ENCODE measurements at places on chromosomes 4 and X.

GRCh38 chr4:1356181-1356998 lies 9.4 kb downstream of the UVSSA start:
- peak; percentile 44 for DNase-seq

DNA sequence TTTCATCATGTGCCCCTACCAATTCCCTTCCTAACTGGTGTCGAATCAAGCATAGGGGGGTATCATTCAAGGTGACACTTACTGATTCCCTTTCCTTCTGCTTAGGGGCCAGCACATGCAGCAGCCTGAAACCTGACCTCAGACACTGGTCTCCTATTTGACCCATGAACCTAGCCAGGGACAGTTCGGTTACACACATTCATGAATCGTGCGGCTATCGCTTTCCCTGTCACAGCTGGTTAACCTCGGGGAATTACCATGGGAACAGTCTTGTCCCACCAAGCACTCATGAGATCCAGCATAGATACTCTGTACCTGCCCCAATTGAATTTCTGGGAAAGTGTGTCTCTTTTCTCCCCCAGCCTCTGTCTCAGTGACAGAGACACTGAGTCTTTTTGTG lies 140.4 kb downstream of the ZNF674 start:
- DNase-seq, result no peak

DNA sequence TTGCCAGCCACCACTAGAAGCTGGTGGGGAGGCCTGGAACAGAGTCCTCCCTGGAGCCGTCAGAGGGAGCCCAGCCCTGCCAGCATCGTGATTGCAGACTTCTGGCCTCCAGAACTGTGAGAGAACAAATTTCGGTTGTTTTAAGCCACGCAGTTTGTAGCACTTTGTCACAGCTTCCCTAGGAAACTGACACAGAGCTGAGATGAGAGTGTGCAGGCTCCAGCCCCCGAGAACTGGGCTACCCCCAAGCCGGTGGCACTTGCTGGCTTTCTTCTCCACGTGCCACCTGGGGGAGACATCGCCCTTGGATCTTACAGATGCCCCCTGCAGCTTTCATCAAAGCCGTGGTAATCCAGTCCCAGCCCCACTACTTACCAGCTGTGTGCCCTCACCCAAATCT lies 83.7 kb downstream of the PPP2R2C start:
- DNase-seq, result no peak

DNA sequence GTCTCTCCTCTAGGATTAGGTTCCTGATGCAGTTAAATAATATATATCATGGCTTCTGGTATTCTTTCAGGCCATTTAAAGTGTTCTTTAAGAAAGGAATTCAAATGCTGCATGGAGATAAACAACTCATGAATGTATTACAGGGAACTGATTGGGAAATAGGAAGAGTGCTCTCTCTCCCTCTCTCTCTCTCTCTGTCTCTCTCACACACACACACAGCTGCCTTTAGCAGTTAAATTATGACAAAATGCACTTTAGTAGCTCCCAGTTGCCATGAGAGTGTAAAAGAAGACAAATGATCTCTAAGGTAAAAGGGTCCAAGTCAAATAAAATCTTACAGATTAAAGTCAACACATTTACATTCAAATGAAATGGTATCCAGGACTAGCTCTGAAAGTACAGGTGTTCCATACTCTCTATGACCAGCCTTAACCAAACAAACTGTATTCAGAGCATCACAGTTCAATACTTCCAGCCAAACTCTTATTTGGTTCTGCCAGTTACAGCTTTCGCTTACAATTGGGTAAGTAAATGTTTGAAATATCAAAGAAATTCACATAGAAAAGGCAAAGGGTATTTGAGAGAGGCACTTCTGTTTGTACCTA lies 94.7 kb upstream of the CXXC4 start:
- no peak for DNase-seq

GRCh38 chr4:87219632-87220093 lies 755 bp downstream of the KLHL8 start:
- peak; percentile 58 for DNase-seq

- no peak for DNase-seq
Measured at GRCh38 chrX:23118163-23118562, 118.4 kb downstream of the DDX53 start.

DNA sequence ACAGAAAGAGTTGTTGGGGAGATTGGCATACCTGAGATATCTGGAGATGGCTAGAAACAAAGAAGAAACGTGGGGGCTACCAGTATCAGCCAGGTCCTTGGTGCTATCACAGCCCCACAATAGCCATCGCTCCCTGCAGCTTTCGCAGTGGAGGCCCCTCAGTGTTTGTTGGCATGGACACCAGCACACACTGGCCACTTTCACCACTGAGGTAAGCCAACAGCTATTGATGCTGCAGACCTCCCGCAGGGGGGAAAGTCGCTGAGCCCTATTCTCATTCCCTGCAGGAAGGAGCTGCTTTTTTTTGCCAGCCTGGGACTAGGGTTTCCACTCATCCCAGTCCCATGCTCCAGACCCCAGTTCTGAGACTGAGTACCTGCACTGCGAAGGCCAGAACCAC lies 879.2 kb upstream of the IGFBP7 start:
- DNase-seq, result no peak

- DNase-seq, result no peak
Measured at GRCh38 chrX:13511241-13511943, 58.0 kb upstream of the EGFL6 start.

DNA sequence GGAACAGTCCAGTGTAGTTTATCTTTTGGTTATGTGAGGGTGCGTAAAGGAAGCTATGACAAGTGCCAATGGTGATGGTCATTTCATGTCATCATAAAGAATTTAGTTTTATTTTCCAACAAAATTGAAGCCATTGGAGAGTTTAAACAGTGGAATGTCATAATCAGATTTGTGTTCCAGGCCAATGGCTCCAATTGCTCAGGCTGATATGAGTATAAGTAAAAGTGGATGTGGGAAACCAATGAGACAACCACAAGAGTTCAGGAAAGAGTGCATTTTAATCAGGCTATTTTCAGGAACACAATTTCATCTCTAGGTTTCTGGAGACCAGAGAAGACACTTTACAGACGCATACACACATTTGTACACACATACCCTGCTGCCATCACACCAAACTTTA lies 20.7 kb downstream of the SPANXC start:
- DNase-seq, result no peak

DNA sequence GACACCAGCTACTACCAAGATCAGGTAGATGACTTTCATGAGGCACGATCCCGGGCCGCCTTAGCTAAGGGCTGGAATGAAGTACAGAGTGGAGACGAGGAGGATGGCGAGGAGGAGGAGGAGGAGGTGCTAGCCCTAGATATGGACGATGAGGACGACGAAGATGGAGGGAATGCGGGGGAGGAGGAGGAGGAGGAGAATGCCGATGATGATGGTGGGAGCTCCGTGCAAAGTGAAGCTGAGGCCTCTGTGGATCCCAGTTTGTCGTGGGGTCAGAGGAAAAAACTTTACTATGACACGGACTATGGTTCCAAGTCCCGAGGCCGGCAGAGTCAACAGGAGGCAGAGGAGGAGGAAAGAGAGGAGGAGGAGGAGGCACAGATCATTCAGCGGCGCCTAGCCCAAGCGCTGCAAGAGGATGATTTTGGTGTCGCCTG lies 481 bp downstream of the UTP3 start:
- DNase-seq, result peak; percentile 14

GRCh38 chrX:16573781-16574180 lies 76.2 kb upstream of the S100G start:
- DNase-seq, result no peak

DNA sequence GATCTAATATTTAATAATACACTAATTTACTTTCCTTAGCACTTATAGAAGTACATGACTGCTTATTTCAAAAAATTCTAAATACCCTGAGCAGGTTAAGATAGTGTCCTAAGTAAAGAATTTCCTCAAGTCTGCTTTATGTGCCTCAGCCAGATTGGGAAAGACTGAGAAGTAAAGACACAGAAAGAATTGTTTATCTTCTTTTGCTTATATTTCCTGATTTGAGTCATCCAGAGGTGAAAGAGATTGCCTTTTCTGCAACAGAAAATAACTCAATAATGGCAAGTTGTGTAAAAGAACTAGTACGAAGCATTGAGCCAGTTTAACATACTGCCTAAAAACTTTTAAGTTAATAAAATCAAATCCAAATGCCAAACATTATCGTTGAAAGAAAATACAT lies 45.0 kb downstream of the NAF1 start:
- DNase-seq, result no peak

DNA sequence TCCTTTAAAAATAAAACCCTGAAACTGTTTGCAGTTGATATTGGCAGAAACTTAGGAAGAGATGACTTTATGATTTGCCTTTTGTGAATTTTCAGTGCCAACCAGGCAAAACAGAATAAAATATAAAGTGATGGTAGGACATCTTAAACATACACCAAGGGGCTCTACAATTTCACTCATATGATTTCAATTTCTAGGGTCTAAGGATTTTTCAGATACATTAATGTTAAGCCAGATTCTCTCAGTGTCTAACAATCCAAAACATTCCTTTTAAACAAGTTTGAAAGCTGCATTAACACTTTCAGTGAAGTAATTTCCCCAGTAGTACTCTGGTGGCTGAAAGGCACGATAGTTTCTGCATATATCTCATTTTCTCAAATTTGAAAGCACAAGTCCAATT lies 1262.0 kb upstream of the ADGRL3 start:
- no peak for DNase-seq

DNA sequence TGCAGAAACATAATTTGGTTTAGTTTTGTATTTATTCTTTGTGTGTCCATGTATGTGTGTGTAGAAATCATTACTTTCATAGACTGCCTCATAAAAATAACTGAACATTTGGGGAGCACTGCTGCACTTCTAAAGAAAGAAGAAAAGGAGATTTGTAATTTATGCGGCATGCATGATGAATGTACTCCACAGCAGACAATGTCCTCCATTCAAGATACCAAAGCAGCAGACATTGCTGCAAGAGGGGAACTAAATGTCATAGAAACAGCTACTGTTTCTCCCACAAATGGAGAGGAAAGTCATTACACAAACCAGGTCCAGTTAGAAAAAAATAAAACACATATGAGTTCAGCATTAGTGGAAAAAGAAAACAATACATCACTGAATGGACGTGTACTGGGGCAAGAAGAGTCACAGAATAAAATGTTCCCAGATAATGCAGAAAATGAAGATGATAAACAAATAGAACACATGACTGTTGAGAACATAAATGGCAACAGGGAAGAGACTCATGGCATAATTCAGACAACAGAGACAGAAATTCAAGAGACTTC lies 2.6 kb downstream of the DTHD1 start:
- no peak for DNase-seq

GRCh38 chr4:36391411-36391810 lies 110.0 kb downstream of the DTHD1 start:
- no peak for DNase-seq

DNA sequence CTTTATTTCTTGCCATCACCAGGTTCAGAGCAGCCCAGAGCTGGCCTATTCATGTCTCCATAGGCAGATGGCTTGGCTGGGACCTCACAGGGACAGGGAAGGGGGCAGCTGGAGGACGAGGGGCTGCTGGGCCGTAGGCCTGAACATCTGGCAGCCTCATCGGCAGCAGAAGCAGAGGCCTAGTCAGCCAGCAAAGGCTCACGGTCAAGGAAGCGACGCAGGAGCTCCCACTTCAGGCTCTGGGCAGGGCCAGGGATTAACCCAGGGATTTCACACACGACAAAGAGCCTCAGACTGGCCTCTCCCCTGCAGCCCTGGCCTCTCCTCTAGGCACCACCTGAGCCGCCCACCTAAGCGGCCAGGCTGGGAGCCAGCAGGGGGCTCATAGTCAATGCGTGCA lies 46.0 kb upstream of the MAN2B2 start:
- no peak for DNase-seq

DNA sequence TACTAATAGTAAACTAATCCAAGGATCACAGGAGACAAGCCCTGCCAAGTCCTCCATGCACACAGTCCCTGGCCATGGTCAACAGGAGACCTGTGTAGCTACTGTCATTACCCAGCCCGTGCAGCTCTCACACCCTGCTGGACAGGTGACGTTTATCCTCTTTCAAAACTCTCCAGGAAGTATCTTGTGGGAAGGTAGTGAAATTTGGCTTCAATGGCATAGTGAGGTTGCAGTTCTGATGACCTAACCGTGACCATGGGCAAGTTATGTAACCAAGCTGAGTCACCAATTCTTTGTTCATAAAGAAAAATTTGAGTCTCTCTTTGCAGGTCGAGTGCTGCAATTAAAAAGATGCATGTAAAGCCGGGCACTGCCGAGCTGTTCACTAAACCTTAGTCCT lies 11.3 kb upstream of the SLC2A9 start:
- no peak for DNase-seq

- no peak for DNase-seq
Measured at GRCh38 chr4:47061435-47061834, 30.1 kb downstream of the GABRB1 start.

DNA sequence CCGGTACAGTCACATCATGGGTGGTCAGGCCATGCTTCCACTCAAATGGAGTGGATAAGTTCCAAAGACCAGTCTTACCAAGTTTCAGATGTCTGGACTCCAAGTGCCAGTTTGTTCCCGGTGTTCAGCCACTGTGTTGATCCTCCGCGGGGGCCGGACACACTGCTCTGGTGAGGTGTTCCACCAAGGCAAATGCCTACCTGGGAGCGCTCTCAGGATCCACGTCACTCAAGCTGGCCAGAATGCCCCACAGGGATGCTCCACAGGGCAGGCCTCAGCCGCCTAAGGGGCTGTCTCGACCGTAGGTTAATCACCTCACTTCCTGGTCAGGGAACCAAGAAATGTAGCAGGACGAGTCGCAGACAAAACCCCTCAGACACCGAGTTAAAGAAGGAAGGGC lies 258.0 kb upstream of the GRID2 start:
- no peak for DNase-seq

- no peak for DNase-seq
Measured at GRCh38 chr4:184143770-184144564, 73.7 kb downstream of the ENPP6 start.

DNA sequence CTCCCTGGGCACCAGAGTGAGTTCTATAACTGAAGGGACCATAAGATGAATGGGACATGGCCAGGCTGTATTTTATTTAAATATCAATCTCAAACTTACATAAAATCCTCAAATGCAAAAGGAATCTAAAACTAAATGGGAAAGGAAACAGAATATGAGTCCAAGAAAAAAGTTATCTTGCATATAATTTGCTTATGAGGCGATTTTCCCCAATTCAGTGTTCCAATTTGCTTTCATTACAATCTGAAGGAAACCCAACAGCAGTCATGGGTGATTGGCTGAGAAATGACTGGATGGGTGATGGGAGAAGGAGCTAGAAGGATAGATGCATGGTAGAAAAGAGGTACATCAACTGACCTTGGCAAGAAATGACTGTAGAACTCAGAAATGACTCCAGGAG lies 511.3 kb upstream of the TENM3 start:
- DNase-seq, result no peak

GRCh38 chr4:148029781-148030180 lies 297.9 kb downstream of the ARHGAP10 start:
- DNase-seq, result no peak
